ENCODE measurements at places on chromosomes 13 and 19. TPM values are rescaled to one million over a fixed set of nuclear protein-coding genes. Genes with fewer than 3 reads are reported as not detected.

SIPA1L3 gene
- 20.2 TPM for total RNA-seq

DNA sequence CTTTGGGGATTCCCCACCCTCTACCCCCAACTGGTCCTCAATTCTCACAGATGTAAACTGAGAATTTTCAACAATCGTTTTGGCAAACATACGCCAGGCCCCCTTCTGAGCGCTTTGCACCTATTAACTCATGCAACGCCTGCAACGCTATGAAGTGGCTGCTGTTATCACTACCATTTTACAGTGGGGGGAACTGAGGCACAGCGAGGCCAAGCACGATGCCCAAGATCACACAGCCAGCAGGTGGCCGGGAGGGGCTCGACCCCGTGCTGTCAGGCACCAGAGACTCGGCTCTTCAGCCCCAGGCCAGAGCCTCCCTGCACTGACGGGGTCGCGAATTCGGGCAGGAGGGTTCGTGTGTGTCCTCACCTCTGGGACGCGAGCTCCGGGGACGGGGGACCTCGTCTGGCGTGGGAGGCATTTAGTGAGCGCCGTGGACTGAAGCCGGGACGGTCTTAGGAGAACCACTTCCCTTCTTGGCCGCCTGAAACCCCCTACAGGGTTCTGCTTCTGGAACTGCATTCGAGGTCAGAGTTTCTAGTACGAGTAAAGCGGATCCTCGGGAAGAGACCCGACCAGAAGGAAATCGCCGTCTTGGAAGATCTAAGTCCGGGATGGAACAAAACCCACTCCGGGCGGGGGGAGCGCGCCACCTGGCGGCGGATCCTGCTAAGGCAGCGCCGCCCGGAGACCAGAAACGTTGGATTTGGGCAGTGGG, 21.0 kb downstream of the ZNF114 start:
- ATAC-seq = peak; percentile 92

DNA sequence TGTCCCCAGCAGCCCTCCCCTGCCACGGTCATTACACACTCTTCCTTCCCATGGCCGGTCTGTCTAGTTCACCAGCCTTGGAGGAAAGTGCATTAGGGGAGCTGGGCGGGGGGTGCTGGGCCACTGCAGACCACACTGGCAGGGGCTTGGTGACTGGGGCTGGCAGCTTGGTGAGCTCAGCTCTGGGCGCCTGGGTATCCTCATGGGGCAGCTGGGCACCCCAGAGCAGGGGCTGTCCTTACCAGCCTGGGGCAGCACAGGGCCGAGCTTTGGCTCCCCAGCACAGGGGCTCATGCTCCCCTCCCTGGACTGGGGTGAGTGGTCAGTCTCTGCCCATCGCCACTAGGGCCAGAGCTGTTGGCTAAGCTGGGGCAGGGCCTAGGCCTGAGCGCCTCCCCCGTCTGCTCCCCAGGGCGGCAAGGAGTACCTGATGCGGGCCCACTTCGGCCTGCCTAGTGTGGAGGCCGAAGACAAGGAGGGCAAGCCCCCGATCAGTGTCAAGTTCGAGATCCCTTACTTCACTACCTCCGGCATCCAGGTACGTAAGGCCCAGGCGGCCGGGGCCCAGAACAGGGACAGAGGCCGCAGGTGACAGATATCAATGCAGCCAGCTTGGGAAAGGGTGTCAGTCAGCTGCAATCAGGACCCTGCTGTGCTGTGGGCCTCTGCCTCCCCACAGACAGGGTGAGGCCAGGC, 35.5 kb downstream of the AP1M1 start:
- no peak for ATAC-seq

ACP7 gene
- not detected for total RNA-seq

GRCh38 chr19:5498830-5499550, 43.8 kb downstream of the ZNRF4 start:
- no peak for ATAC-seq

DNA sequence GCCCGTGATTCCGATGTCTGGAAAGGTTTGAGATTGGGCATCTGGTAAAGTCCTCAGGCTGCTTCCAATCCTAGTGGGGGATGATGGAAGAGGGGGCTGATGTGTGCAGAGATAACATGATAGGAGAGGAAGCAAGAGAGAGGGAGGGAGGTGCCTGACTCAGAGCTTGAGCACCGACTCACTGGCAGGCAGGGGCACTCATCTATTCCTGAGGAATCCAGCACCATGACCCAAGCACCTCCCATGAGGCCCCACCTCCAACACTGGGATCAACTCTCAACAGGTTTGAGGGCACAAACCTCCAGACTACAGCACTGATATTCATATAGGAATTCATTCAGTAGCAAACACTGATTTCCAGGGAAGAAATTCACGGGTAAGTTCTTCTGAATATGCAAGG, 5.6 kb upstream of the SIGLEC9 start:
- no peak for ATAC-seq

S1PR4 gene
- total RNA-seq = 0.78 TPM

Measured in gastroesophageal sphincter (tissue), 4 donors.